ENCODE measurements at places on chromosomes 5 and 9.
A peak's percentile ranks its signal among the peaks of the same experiment; 100 is the strongest.

DNA sequence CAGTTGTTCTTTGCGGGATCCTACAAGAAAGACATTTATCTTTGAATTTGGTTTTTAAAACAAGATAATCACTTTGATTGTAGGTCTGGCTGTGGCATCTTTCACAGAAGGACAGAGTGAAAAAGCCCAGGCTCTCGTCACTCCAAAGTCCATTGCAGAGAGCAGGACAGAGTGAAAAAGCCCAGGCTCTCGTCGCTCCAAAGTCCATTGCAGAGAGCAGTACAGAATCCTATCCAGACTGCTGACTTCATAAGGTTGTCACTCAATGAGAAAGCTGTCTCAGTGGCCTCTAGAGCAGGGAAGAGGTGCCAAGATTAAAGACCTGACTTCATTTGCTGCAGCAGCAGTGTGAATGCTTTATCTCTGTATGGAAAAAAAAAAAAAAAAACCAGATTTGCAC, 16.3 kb upstream of the GPX8 start:
- no peak for DNase-seq

DNA sequence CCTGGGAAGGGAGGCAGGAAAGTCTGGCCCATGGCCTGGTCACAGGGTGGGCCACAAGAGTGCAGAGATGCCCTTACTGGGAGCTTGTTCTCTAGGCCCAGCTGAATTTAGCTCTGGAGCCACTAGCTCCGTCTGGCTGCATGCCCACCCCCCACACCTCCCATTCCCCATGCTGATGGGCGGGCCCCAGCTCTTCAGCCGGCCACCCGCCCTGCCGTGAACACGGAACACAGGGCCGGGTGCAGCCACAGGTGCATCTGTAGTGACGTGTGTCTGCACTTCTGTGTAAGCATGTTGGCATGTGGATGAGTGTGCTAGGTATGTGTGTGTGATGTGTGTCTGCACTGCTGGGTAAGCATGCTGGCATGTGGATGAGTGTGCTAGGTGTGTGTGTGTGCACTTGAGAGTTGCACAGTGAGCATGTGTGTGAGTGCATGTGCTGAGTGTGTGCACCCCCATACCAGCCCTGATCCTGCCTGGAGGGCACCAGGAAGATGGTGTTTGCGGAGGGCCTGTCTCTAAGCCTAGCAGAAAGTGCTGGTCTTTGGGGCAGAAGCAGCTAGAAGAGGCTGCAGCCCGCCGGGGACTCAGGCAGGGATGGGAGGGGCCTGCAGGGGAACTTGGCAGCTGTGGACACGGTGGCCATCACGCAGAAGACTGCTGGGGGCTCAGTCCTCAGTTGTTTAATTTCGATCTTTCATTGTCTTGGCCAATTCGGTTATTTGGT, 136.4 kb downstream of the CACNA1B start:
- DNase-seq: no peak

GRCh38 chr9:88660611-88661010, 125.6 kb downstream of the NXNL2 start:
- no peak for DNase-seq

DNA sequence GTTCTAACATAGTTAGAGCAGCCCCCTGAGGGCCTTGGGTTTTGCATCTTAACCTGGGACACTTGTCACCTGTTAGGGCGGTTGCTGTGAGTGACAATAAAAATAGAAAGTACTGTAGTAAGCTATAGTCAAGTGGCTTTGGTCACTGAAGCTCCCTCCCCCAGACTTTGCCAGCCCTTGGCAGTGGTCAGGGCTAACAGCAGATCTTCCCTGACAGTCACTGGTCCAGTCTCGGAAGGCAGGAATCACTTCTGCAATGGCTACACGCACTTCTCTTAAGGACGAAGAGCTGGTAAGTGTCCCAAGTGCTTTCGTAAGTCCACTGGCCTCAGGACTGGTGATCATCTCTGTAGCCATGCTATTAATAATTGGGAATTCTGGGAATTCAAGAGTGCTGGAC, 115.0 kb upstream of the RUSC2 start:
- DNase-seq: no peak

- peak; percentile 92 for DNase-seq
Measured at GRCh38 chr9:111631214-111631971, at the start of gene DNAJC25. Gene DNAJC25 (plus strand): TSS chr9:111631334. CDS start chr9:111631408, 74 bp downstream.

- peak; percentile 74 for DNase-seq
Measured at GRCh38 chr5:150560401-150561191, 52.7 kb downstream of the NDST1 start.

- DNase-seq: no peak
Measured at GRCh38 chr9:18394847-18395351, 79.1 kb upstream of the ADAMTSL1 start.

DNA sequence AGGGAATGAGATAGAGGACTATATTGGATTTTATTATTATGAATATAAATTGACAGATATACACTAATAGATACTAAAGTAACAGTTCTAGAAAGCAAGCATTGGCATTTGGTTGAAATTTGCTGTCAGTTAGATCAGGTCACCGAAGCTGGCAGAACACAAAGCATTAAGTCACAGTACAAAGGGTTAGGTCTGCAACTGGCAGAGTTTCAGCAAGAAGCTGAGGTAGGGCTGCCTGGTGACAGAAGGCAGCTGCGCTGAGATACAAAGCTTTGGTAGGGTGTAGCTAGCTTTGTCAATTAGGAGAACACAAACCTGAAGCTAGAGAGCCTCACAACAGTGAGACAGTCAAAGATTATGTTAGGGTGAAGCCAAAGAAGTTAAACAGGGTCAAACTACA, 6.3 kb upstream of the CSNK1G3 start:
- DNase-seq: no peak

DNA sequence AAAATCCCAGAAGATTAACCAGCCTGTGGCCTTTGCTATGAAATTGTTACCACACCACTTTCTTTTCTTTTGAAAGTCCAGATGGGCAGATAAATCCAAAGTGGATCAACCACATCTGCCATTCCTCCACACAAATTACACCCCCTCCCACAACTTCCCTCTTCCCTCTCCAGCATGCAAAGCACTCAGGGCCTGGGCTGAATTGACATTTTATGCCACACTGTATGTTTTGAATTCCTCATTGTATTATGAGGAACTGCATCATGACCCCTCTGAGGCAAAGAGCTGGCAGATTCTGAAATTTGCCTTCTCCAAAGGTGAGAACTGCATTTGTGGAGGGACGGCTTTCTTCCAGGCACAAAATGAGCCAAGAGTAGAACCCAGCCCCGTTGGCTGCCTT, 589.2 kb upstream of the KLF4 start:
- no peak for DNase-seq

DNA sequence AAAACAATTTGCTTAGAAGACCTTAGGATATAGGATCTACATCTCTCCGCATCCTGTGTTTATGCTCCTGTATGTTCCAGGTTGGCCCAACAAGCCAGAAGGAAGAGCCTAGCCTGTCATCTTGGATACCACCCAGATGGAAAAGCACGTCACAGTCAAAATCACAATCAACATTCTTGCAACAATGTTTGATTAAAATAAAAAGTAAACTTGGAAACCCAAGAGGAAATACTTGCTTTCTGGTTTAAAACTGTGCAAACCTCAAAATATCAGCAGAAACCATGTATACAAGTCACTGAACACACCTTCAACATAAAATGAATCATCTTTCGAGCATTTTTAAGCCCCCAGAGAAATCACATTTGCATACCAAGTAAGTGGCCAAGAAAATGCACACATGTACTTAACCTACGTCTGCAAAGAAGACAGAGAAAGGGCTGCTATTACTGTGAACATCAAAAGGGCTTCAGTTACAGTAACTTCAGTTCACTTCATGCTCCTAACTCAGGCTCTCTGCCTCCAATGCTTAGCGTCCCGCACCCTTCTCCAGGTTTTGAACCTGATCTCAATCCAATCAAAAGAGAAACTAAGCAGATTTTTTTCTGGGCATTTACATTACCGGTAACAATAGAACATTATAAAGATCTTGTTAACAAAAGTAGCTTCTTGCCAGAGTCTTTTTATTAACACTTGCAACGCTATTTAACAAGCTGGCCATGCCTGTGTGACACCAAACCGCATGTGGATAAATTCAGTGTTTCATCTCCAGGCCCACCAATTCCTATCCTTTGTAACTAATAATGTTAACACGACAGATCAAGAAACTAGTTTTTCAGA, 1.3 kb downstream of the ENC1 start:
- DNase-seq: no peak

DNA sequence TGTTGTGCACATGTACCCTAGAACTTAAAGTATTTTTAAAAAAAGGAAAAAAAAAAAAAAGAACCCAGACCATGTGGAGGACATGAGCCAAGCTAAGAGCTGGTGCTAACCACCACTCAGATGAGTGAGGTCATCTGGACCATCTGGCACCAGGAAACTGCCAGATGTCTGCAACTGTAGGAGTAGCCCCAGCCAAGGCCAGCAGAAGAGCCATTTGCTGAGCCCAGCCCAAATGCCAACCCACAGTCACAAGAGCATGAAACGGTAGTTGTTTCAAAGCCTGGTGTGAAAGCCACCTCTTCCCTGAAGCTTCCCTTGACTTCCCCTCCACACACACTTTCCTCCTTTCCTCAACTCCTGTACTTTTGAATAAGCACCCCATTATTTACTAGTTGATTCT, 69.2 kb upstream of the FCN1 start:
- no peak for DNase-seq

- DNase-seq: no peak
Measured at GRCh38 chr9:129338724-129339430, 160.8 kb upstream of the IER5L start.

DNA sequence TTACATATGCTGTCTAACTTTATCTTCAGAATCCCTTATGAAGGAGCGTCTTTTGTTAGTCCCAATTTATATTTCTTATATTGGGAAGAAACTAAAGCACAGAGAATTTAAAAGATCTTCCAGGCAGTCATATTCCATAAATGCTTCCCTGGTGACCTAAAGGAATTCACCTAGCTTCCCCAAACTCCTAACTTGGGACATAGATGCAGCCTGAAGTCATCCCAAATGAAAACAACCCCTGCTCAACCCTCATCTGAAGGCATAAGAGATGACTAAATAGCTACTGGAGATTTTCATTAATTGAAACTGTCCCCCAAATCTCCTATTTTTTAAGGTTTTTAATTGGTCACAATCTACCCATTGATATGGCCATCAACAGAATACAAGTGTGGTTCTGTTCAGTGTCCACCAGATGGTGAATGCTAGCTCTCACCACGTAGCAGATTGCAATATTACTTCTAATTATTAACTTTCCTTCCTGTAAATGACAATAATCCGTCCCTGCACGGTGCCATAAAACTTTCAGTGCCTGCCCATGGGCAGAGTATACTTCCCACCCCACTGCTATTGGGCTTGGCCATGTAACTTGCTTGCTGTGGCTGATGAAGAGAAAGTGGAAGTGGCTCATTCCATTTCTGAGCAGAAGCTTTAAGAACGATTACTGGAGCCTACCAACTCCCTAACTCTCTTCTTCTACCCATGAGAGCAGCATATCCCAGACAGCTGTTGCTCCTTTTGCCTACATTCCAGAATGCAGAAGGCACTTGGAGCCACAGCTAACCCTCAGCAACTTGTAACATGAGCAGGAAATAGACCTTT, 18.7 kb downstream of the PRUNE2 start:
- no peak for DNase-seq

- no peak for DNase-seq
Measured at GRCh38 chr5:42840269-42840668, 28.6 kb upstream of the SELENOP start.

GRCh38 chr9:126532951-126533925, 80.5 kb upstream of the LMX1B start:
- no peak for DNase-seq

DNA sequence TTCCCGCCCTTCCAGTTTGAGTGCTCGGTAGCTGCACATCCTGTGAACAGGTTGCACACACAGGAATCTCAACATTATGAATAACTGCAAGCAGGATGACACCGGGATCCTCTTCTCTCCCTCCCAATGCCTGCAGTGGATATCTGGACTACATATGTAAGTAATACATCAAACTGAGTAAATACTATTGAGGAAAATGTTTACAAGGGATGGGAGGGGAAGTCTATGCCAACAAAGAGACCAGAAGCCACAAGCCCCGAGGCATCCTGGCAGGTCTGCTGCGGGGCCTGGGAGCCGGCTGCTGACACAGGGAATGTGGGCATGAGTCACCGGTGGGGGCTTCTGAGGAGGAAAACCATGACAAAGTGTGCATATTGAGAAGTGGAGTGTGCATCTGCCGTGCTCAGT, 8.6 kb upstream of the ANKRD33B start:
- no peak for DNase-seq

DNA sequence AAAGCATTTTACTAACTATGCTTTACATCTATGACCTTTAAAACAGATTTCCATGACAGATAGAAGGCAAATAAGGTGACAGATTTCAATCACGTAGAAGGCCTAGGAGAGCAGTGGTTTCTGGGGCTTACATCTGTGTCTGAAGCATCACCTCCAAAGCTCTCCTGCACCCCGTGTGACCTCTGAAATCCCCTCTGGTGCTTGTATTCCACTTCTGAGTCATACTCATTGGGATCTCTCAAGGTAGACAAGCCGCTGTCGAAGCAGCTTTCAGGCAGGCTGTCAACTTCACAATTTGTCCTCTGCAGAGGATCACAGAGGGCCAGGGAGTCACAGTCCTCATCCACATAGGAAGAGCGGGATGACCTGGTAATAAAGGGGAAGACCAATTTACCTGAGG, 62.2 kb downstream of the RASEF start:
- no peak for DNase-seq

DNA sequence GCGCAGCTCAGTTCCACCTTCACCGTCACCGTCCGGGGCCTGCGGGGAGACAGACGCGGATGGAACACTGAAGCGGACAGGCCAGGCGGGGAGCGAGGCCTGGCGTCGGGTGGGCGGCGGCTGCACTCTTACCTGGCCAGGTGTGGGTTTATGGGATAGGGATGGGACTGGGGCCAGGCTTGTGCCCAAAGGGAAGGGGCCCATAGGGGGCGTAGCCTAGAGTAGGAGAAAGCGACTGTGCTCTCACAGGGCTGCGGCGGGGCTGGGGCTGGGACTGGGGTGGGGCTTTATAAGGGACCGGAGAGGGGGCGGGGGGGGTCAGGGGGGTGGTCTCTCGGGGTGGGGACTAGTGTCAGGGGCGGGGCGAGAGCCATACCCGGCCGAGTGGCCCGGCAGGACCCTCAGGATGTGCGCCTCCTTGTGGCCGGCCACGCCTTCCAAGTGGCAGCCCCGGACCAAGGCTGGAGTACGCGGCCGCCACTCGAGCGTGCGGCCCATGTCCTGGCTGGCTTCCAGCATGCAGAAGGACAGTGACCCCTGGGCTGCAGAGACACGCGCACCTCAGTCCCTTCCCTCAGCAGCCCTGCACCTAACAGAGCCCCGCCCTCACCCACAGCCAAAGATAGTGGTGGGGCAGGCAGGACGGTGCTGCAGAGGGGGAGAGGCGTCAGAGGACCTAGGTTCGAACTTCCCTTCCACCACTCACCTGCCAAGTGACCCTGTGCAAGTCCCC, 22.8 kb downstream of the FPGS start:
- no peak for DNase-seq

GRCh38 chr9:86303316-86303975, 21.1 kb upstream of the ISCA1 start:
- DNase-seq: no peak

GRCh38 chr9:75389101-75389500, 300.8 kb downstream of the OSTF1 start:
- DNase-seq: no peak

GRCh38 chr5:172303162-172303561, 19.6 kb upstream of the UBTD2 start:
- no peak for DNase-seq

All from stimulated activated CD8-positive, alpha-beta memory T cell treated with anti-CD3 and anti-CD28 coated beads, Interleukin-4, amount 100 ng/mL, for 24 hours (primary cell).